Stimulated activated CD8-positive, alpha-beta memory T cell treated with anti-CD3 and anti-CD28 coated beads, Interleukin-4, amount 100 ng/mL, for 4 hours (primary cell): ENCODE measurements at places on chromosomes 3 and 15.

GRCh38 chr3:13863965-13864595 lies 15.8 kb downstream of the WNT7A start:
- DNase-seq: no peak

DNA sequence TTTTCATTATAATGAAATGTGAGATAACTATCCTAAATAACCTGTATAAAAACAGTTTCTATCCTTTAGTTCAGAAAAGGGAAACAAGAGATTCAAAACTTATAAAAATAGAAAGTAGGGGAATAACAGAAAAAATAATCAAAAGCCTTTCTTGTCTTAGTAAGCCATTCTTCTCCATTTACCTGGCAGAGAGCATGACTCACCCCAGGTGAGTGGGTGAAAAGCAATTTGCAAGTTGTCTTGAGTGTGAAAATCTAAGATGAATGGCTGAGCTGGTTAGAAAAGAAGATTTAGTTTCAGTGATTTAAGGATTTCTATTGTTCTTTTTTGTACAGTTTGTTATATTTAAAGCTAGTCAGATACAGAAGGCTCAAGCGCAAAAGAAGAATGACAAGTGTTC lies 702.0 kb downstream of the GRM7 start:
- no peak for DNase-seq

GRCh38 chr3:713006-713621 lies 379.7 kb upstream of the CNTN6 start:
- DNase-seq: no peak

GRCh38 chr3:65334045-65334665 lies 646.4 kb upstream of the ADAMTS9 start:
- DNase-seq: no peak
